ENCODE measurements at places on chromosomes 16 and 17. TPM values are rescaled to one million over a fixed set of nuclear protein-coding genes. Genes with fewer than 3 reads are reported as not detected.

GRCh38 chr17:17843096-17843495 lies 6.3 kb upstream of the SREBF1 start:
- no peak overlapping the region for H3K27ac ChIP-seq
- H3K27me3 ChIP-seq: no peaks in the 10 kb centered on the region
- no peak for DNase-seq
- peaks cover 17% of the 10 kb centered on the region for H3K4me1 ChIP-seq
- no peak overlapping the region for H3K4me3 ChIP-seq
- H3K36me3 ChIP-seq: no peaks in the 10 kb centered on the region

DNA sequence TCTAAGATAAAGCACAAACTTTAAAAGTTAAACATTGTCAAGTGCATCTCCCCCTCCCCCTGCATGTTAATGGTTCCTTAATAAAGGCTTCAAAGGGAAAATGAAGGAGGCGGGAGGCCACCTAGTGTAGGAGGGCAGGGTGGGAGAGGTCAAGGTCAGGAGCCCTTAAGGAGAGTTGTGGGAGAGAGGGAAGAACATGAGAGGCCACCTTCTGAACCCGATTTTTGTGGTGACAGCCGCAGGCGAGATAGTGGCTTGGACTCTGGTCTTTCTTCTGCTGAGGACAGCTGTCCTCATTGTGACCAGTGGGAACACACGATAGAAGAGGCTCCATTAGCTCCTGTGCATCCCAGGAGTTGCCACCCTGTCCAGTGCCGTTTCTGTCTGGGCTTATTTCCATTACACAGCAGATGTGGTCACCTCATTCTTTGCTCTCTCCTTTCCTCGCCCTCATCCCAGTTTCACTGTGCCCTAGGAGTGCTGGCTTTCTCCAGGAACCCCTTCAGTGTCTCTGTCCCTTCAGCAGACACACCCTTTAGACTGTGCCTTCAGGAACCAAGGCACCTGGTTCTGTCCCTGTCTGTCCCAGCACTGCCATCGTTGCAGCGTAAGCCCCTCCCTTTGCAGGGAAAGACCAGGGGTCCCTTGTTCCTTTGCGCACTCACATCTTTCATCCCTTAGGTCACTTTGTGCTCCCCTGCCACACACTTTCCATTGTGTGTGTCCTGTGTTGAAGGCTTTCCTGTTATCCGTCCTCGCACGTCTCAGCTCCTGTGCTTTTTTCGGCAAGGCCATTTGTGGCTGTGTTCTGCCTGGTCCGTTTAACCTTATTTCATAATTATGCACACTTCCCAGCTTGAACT lies 7.5 kb downstream of the SEC14L1 start:
- H3K4me1 ChIP-seq: peaks cover 12% of the 10 kb centered on the region
- DNase-seq: no peak
- no peak overlapping the region for H3K4me3 ChIP-seq
- no peaks in the 10 kb centered on the region for H3K27me3 ChIP-seq
- H3K27ac ChIP-seq: no peak overlapping the region

GRCh38 chr16:20811889-20812439 lies 5.6 kb downstream of the REXO5 start:
- no peaks in the 10 kb centered on the region for H3K27me3 ChIP-seq
- no peaks in the 10 kb centered on the region for H3K4me1 ChIP-seq
- H3K36me3 ChIP-seq: no peaks in the 10 kb centered on the region

DNA sequence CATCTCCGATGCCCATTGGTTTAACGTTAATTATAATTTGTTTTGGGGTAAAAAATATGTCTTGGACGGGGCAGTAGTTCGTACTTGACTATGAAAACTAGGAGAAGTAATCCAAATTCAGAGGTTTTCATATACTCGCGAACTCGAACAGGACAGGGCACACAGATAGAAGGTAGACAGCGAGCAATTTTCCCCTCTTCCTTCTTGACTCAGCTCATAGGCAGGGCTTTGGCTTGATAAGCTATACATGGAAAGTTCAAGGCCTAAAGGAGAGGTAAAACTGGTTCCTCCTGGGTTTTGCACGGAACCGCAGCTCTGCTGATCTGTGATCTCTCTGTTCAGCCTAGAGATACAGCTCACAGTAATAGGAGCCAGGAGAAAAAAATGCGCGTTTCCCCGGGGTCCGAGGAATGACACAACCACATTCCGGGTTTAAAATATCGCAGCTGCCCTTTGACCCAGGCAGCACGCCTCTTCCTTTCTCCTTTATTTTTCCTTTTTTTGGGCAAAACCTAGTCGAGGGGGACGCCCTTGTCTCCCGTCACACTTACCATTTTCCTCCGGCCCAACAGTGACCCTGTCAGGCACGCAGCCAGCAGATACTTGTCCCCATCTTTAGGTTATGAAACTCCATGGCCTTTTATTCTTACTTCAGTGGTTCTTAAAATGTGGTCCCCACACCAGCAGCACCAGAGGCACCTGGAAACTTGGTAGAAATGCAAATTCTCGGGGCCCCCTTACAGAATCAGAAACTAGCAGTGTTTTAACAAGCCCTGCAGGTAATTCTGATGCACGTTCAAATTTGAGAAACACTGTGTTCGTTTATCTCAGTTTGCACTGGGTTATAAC lies 1.7 kb upstream of the LASP1 start:
- no peaks in the 10 kb centered on the region for H3K36me3 ChIP-seq
- peak overlapping the region; percentile 100 for H3K27ac ChIP-seq
- no peaks in the 10 kb centered on the region for H3K27me3 ChIP-seq
- H3K4me3 ChIP-seq: peak overlapping the region; percentile 89
- peaks cover 13% of the 10 kb centered on the region for H3K4me1 ChIP-seq

DNA sequence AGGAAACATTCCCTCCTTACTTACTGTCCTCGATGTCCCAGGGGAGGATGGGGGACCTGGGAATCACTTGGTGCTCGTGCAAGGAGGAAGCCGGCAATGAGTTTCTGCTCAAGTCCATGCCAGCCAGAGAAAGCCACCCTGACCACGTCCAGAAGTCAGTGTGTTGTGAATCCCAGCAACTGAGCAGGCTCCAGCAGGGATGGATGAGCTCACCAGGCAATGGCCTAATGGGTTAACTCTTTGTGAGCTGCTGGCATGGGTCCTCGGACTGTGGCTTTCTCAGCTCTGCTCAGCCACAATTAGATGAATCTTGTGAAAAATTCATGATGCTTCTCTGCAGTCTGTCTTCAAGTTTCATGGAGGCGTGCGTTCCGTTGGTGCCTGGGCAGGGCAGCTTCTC lies at the start of gene PIRT:
Gene PIRT, minus strand, starts transcription at position 167 of the 400 bp plus-strand sequence. CDS start 12,442 bp downstream, outside the sequence.
- H3K36me3 ChIP-seq: no peaks in the 10 kb centered on the region
- no peak within 1 kb of the TSS for H3K4me3 ChIP-seq
- no peak within 1 kb of the TSS for H3K27ac ChIP-seq
- DNase-seq: no peak
- H3K27me3 ChIP-seq: no peaks in the 10 kb centered on the region

DNA sequence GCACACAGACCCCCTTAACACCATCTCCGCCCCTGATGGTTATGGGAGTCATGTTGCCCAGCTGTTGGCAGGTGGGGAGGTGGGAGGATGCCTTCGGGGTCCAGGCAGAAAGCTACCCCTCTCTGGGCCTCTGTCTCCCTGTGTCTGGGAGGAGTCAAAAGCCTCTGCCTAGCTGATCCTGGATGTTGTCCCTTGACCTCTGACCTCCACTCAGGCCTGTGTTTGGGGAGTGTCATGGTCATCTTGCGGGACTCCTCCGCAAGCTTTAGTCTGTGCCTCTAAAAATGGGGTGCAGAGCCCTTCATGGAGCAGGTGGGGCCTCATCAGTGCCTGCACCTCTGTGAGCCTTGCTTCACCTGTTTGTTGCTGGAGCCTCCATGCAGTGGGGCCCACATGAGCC lies 3.8 kb downstream of the LLGL1 start:
- H3K36me3 ChIP-seq: no peaks in the 10 kb centered on the region
- peaks cover 3% of the 10 kb centered on the region for H3K4me1 ChIP-seq
- no peak overlapping the region for H3K27ac ChIP-seq
- no peak for DNase-seq
- H3K27me3 ChIP-seq: no peaks in the 10 kb centered on the region

- H3K4me1 ChIP-seq: no peaks in the 10 kb centered on the region
- no peaks in the 10 kb centered on the region for H3K27me3 ChIP-seq
- no peaks in the 10 kb centered on the region for H3K36me3 ChIP-seq
Measured at GRCh38 chr17:40986920-40987319, 2.8 kb upstream of the KRT40 start.

OR2C1 gene
- total RNA-seq: not detected

UNKL gene
- total RNA-seq: 11.8 TPM

ELMO3 gene
- 75.6 TPM for total RNA-seq

DNA sequence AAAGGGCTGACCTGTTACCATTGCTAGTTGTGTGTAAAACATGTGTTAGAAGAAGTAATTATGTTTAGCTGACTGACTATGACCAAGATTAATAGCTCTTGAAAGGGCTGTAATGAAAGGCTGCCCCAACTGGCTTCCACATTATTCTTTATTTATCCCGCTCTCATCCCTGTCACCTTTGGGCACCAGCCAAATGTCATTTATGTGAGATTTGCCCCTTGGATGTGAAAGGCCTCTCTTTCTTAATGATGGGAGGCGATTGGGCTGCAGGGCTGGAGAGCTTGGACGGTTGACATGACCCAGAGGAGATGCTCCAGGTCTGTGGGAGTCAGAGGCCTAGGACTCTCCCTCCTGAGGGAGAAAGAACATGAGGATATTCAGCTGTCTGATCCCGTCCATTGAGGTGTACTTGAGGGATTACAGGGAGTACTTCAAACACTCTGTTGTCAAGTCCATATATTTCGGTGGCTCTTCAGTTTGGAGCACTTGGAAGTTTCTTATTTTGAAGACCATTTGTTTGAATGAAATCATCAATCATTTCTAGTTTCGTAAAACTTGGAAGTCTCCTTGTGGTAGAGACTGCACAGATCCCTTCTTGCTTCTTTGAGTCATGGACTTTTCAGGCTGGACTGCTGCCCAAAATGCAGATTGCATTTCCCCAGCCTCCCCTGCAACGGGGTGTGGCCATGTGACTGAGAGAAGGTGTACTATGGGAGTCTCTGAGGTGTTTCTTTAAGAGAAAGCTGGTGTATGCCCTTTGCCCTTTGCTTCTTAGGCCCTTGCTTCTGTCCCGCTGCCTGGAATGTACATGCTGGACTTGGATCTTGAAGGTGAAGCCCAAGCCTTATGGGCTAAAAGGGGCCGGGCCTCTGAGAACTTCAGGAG lies 51.3 kb downstream of the FTO start:
- peak; percentile 87 for DNase-seq
- no peaks in the 10 kb centered on the region for H3K36me3 ChIP-seq
- H3K4me3 ChIP-seq: no peak overlapping the region
- no peaks in the 10 kb centered on the region for H3K27me3 ChIP-seq
- peak overlapping the region; percentile 19 for H3K27ac ChIP-seq

- H3K4me3 ChIP-seq: no peak overlapping the region
- no peaks in the 10 kb centered on the region for H3K4me1 ChIP-seq
- H3K27me3 ChIP-seq: no peaks in the 10 kb centered on the region
- no peak overlapping the region for H3K27ac ChIP-seq
Measured at GRCh38 chr17:82667668-82668000, 19.4 kb upstream of the WDR45B start.

GRCh38 chr17:57586196-57586740 lies 158.8 kb downstream of the CCDC182 start:
- H3K27me3 ChIP-seq: no peaks in the 10 kb centered on the region
- H3K36me3 ChIP-seq: no peaks in the 10 kb centered on the region
- no peak overlapping the region for H3K4me3 ChIP-seq
- no peak for DNase-seq

GRCh38 chr16:5633845-5634440 lies 536.3 kb upstream of the EEF2KMT start:
- no peaks in the 10 kb centered on the region for H3K27me3 ChIP-seq
- H3K4me3 ChIP-seq: no peak overlapping the region
- no peaks in the 10 kb centered on the region for H3K36me3 ChIP-seq

HS3ST3B1 gene
- total RNA-seq: 1.1 TPM

- DNase-seq: no peak
- no peak overlapping the region for H3K27ac ChIP-seq
Measured at GRCh38 chr17:29867643-29868181, 62.3 kb downstream of the SSH2 start.

PRSS36 gene
- 6.4 TPM for total RNA-seq

RILP gene
- 35.7 TPM for total RNA-seq

GNG13 gene
- total RNA-seq: 0.24 TPM

ICAM2 gene
- total RNA-seq: 9.2 TPM

GRCh38 chr17:41666237-41666641 lies 22.4 kb upstream of the EIF1 start:
- H3K27me3 ChIP-seq: no peaks in the 10 kb centered on the region
- H3K4me1 ChIP-seq: no peaks in the 10 kb centered on the region
- H3K27ac ChIP-seq: peak overlapping the region; percentile 84
- peak; percentile 62 for DNase-seq

GRCh38 chr17:9408381-9408780 lies 167.2 kb downstream of the STX8 start:
- no peaks in the 10 kb centered on the region for H3K4me1 ChIP-seq
- DNase-seq: no peak
- H3K36me3 ChIP-seq: no peaks in the 10 kb centered on the region
- H3K27me3 ChIP-seq: no peaks in the 10 kb centered on the region

- no peak overlapping the region for H3K27ac ChIP-seq
- peaks cover 26% of the 10 kb centered on the region for H3K36me3 ChIP-seq
- H3K4me3 ChIP-seq: no peak overlapping the region
- no peaks in the 10 kb centered on the region for H3K4me1 ChIP-seq
- no peak for DNase-seq
Measured at GRCh38 chr17:45398800-45399199, 33.9 kb downstream of the ARHGAP27 start.

DNAAF8 gene
- total RNA-seq: 0.69 TPM

GRCh38 chr17:8436169-8436843 lies 622 bp downstream of the NDEL1 start:
- H3K27me3 ChIP-seq: no peaks in the 10 kb centered on the region
- H3K36me3 ChIP-seq: no peaks in the 10 kb centered on the region
- DNase-seq: peak; percentile 65

GRCh38 chr16:22016927-22017326 lies 9.0 kb downstream of the MOSMO start:
- no peaks in the 10 kb centered on the region for H3K36me3 ChIP-seq
- H3K4me3 ChIP-seq: no peak overlapping the region
- DNase-seq: no peak
- no peaks in the 10 kb centered on the region for H3K27me3 ChIP-seq

Measured in colonic mucosa (tissue), 4 donors.